ENCODE measurements at places on chromosomes 7 and 10.

GRCh38 chr7:95980167-95980566, 207.8 kb downstream of the DYNC1I1 start:
- DNase-seq = no peak

DNA sequence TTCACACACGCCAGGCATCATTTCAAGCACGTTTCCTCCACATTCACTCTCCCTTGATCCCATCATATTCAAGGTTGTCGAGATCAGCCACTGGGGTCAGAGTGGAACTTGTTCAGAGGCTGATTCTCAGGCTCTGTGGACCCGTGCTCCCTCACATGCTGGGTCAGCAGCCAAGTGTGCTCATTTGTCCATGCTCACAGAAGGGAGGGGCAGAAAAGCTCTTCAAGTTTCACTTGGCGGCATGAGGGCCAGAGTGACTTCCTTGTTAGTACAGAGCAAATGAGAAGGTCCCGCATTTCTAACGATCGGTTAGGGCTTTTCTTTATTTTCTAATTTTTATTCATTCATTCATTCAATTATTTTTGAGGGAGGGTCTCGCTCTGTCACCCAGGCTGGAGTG, 82.2 kb downstream of the EBLN1 start:
- no peak for DNase-seq

- DNase-seq = no peak
These were observed 13.7 kb downstream of the FKBP14 start for GRCh38 chr7:30012757-30013156.

GRCh38 chr10:9781666-9782065, 1236.0 kb upstream of the CELF2 start:
- DNase-seq = no peak

DNA sequence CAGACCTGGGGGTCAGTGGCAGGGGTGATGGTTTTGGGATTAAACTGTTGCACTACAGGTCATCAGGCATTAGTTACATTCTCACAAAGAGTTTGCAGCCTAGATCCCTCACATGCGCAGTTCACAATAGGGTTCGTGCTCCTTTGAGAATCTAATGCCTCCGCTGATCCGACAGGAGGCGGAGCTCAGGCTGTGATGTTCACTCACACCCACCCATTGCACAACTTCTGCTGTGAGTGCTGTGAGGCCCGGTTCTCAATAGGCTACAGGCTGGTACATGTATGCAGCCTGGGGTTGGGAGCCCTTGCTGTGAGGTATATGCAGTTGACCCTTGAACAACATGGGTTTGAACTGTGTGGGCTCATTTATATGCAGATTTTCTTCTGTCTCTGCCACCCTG, 416.4 kb downstream of the GFRA1 start:
- DNase-seq = no peak

DNA sequence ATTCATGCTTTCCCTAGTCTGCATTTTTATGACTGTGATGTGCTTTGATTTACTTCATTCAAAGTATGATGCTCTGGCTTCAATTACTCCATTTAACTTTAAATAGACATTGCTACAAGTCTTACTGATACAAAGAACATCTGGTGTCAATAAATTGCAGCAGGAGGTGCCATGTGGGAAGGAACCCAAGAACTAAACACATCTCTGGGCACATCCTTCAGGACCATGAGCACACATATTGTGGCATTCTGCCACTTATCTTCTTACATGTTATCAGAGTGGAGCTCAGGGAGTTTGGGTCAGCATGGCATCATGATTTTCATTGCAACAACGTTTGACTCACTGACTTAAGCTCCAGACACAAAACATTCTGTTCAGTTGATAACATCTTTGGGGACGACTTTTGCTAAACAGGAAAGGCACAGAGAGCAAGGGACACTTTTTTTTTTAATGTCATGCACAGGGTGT, 227.0 kb downstream of the DKK1 start:
- no peak for DNase-seq

DNA sequence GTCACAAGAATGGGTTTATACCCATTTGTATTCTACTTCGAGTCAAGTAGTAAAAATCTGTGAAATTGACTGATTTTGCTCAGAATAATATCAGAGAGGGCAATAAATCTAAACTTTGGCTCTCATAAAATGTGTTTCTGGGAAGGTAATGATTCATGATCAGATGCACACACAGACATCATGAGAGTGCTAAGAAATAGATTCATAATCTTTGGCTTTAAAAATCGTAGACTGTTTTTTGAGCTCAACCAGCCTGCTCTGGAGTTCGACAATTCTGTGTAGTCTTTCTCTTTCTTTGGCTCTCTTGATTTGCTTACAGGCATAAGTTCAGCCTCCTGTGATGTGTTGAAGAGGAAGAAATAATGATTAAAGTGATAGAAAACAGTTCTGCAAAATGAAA, 494.7 kb downstream of the SDK1 start:
- DNase-seq = no peak

GRCh38 chr7:83798489-83798888, 149.6 kb upstream of the SEMA3E start:
- no peak for DNase-seq

DNA sequence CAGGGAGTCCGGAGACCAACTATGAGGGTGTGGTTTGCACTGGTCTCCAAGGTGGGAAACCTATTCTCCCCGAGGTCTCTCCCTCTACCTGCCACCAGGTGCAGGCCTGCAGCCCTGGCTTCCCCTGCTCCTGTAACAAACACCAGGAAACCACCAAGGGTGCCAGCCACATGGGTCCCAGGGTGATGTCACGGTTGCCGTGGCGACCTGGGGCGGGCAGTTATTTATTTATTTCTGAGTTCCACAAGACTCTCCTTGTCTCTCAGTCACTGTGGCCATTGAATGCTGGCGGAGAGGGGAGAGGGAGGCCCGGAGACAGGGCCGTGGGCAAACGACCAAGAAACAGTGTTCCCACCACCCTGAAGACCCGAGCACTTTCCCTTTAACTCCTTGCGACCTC, 27.0 kb downstream of the MMD2 start:
- DNase-seq = no peak

DNA sequence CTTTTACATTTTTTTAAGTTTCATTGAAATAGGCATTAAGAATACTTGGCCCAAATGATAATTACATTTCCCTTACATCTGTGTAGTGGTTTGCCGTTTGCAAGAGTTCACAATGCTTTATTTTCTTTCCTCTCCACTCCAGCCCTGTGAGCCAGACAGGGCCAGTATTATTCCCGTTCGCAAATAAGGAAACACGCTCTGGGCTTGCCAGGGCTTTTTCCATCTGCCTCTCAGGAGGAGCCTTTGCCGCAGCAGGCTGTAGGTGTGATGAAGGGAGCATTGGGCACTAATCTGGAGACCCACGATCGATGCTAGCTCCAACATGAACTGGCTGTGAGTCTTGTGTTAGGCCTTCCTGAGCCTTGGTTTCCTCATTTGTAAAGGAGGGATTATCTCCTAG, 154.4 kb downstream of the GALNT17 start:
- DNase-seq = no peak

- no peak for DNase-seq
These were observed 27.0 kb upstream of the TBX20 start for GRCh38 chr7:35280902-35281301.

- no peak for DNase-seq
These were observed 7.1 kb upstream of the ZMIZ1 start for GRCh38 chr10:79061441-79062315.

- DNase-seq = no peak
These were observed 90.0 kb upstream of the PAX2 start for GRCh38 chr10:100655326-100655759.

DNA sequence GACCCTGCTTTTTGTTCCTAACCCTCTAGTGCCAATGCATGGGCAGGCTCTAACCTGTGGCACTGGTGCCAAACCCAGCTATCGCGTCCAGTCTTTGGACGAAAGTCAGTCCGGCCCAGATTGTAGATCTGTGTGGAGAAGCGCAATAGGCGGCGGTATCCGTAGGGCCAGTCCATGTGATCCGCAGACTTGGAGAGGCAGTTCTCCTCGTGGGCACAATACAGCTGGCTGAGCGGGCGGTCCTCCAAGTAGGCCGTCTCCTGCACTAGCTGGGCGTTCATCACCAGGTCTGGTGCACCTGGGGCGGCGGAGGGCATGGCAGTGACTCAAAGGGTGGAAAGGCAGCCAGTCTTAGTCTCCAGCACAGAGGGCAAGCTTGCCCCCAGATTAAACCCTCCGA, 14.5 kb downstream of the LOXL4 start:
- no peak for DNase-seq

DNA sequence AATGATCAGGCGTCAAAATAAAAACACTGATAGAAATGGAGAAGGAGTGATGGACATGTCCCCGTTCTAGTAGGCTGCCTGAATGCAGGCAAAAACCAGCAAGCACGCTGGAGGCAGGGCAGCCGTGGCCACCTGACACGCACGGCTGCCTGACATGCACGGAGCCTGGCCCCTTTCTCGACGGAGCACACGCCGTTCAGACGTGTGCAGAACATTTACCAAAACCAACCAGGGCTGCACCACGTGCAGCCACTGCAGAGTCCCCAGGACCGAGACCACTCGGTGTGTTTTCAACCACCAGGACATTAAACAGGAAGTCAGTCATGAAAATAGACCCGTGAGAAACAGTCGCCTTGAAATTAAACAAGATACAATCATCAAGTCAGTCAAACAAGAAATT, 61.9 kb upstream of the NKX6-2 start:
- DNase-seq = no peak

- DNase-seq = no peak
These were observed 144.4 kb downstream of the MAPK8 start for GRCh38 chr10:48450741-48451466.

DNA sequence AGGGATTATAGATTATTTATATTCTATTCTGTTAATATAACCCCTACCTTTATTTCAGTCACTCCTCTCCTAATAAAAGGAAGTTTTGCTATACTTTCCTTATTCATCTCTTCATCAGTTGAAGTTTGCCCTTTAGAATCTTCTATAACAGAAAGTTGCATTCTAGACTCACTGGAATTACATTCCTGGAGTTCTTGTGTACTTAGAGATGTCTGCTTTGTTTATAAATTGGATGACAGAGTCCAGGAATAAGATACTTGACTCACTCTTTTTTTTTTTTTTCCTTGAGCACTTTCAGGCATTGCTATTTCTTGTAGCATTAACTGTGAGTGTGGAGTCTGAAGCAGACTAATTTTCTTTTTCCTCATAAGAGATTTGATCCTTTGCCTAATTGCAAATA, 640.8 kb downstream of the XPNPEP1 start:
- no peak for DNase-seq

GRCh38 chr7:14144109-14144508, 154.6 kb upstream of the ETV1 start:
- no peak for DNase-seq

DNA sequence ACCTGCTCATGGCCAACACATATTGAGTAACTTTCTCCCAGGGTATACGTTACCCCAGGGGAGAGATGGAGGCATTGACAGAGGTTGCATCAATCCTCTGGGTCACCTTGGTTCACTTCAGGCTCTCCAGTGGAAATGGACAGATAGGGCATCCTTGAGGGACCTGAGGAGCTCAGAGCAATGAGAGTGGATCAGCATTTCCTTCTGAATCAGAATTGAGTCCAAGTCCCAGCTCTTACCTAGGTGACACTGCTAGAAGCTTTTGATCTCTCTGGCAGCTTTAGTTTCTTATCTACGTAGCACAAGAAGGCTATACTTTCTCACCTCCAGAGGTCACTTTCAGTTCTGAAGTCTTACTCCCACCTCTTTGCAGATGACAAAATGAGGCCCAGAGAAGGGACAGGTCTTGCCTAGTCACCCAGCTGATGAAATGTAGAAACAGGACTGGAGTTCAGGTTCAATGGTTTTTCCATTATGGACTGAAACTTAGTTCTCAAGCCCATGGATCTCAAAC, 35.2 kb downstream of the PANK1 start:
- DNase-seq = no peak

DNA sequence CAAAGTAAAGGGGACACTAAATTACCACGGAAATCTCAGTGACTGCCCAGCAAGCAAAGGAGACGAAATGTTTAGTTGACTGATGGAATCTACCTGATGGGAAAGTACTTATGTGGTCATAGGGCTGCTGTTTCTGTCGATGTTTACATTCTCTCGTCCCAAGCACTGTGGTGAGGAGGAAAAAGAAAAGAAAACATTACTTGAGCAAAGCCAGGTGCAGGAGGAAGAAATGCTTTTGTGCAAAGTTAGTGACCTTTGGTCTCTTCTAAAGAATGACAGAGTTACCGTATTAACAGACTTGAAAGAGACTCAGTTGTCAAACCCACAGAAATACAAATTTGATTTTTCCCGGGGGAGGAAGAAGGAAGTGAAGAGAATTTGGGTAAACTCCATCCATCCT, 43.3 kb upstream of the FMC1 start:
- no peak for DNase-seq

- no peak for DNase-seq
These were observed 20.8 kb downstream of the TSPAN14 start for GRCh38 chr10:80474941-80475340.

- no peak for DNase-seq
These were observed 69.9 kb downstream of the FAM204A start for GRCh38 chr10:118272149-118272721.

DNA sequence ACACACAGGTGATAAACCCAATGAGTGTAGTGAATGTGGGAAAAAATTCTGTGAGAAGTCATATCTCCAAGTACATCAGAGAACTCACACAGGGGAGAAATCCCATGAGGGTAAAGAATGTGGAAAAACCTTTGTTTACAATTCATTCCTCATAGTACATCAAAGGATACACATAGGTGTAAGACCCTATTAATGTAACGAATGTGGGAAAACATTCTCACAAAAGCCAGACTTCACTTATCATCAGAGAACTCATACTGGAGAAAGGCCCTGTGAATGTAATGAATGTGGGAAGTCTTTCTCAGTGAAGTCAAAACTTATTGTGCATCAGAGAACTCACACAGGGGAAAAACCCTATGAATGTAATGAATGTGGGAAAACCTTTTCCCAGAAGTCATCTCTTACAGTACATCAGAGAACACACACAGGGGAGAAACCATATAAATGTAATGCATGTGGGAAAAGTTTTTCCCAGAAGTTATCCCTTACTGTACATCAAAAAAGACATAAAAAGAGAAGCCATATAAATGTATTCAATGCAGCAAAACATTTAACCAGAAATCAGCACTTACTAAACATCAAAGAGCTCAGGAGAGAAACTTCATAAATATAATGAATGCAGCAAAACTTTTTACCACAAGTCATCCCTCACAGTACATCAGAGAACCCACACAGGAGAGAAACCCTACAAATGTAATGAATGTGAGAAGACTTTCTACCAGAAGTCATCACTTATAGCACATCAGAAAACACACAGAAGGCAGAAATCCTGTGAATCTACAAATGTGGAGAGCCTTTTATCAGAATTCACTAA, 49.8 kb downstream of the ZNF239 start:
- DNase-seq = no peak

All from glomerular endothelial cell (primary cell).